ENCODE measurements at places on chromosomes 2 and 18. TPM values are rescaled to one million over a fixed set of nuclear protein-coding genes. Genes with fewer than 3 reads are reported as not detected.
A peak's percentile ranks its signal among the peaks of the same experiment; 100 is the strongest.

- H3K4me3 ChIP-seq = peak overlapping the region; percentile 28
- no peaks in the 10 kb centered on the region for H3K4me1 ChIP-seq
- DNase-seq = no peak
- no peaks in the 10 kb centered on the region for H3K36me3 ChIP-seq
- H3K27me3 ChIP-seq = peaks cover 60% of the 10 kb centered on the region
- H3K27ac ChIP-seq = no peak overlapping the region
These were observed 160.3 kb upstream of the SIX2 start for GRCh38 chr2:45169339-45170190.

- DNase-seq = peak; percentile 91
- H3K4me1 ChIP-seq = peaks cover 24% of the 10 kb centered on the region
- no peak overlapping the region for H3K4me3 ChIP-seq
- peak overlapping the region; percentile 77 for H3K27ac ChIP-seq
- no peaks in the 10 kb centered on the region for H3K36me3 ChIP-seq
- no peaks in the 10 kb centered on the region for H3K27me3 ChIP-seq
These were observed 36.4 kb upstream of the FOSL2 start for GRCh38 chr2:28356095-28356911.

DNA sequence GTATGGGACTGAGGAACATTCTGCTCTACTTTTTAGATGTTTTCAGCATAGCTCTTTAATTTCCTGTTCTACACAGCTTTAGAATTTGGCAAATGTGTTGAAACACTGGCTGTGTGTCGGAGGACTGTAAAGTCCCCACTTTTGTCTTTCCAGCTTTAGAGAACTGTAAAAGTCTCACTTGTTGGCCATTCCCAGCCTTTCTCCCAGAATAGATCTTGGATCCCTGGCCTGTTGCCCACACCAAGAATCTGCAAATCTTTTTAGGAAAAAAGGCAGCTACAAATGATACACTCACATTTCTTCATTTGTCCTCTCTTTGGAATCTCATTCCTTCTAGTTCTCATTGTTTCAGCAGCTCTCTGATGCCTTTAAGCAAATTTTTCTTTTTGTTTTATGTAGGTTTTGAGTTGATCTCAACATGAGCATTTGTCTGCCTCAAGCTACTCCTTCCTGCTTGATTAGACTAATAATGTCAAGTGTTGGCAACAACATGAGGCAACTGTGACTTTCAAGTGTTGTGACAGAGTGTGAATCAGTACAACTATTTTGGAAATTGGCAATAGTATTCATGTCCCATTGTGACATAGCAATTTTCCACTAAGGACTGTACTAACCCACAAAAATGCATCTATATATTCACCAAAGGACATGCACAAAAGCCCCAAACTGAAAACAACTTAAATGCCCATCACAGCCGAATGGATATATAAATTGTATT is 610.8 kb downstream of the EPHA4 start:
- H3K27ac ChIP-seq = no peak overlapping the region

SMYD1 gene
- not detected for total RNA-seq

GRCh38 chr2:162929571-162929970 is 91.0 kb upstream of the KCNH7 start:
- no peak for DNase-seq
- no peak overlapping the region for H3K4me3 ChIP-seq
- H3K36me3 ChIP-seq = no peaks in the 10 kb centered on the region

DNA sequence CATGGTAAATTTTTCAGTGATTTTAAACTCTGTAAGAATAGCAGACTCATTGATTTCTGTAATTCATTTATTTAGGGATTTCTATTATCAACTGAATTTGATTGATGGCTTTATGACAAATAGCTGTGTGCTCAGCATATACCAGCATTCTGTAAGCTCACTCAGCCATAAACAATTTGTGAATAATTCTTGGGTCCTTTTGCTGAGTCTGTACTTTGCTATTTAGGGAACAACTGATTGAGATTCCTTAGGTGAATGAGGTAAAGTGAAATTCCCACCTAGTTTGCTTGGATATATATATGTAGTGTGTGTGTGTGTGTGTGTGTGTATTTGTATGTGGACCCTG is 76.7 kb upstream of the CAVIN2 start:
- H3K27ac ChIP-seq = no peak overlapping the region
- H3K36me3 ChIP-seq = no peaks in the 10 kb centered on the region
- H3K4me1 ChIP-seq = peaks cover 7% of the 10 kb centered on the region
- DNase-seq = no peak

TIMM21 gene
- total RNA-seq = 41.9 TPM

- no peaks in the 10 kb centered on the region for H3K27me3 ChIP-seq
- DNase-seq = peak; percentile 25
- no peak overlapping the region for H3K27ac ChIP-seq
- no peaks in the 10 kb centered on the region for H3K36me3 ChIP-seq
- H3K4me1 ChIP-seq = peaks cover 6% of the 10 kb centered on the region
These were observed 4.0 kb upstream of the RAB17 start for GRCh38 chr2:237594514-237594871.

- no peak for DNase-seq
- H3K27ac ChIP-seq = no peak overlapping the region
- no peaks in the 10 kb centered on the region for H3K27me3 ChIP-seq
- H3K36me3 ChIP-seq = no peaks in the 10 kb centered on the region
- peaks cover 5% of the 10 kb centered on the region for H3K4me1 ChIP-seq
These were observed 21.3 kb downstream of the TMEM131 start for GRCh38 chr2:97974471-97974870.

- H3K36me3 ChIP-seq = peaks cover 65% of the 10 kb centered on the region
- H3K27ac ChIP-seq = no peak overlapping the region
- peak; percentile 70 for DNase-seq
- no peak overlapping the region for H3K4me3 ChIP-seq
- no peaks in the 10 kb centered on the region for H3K27me3 ChIP-seq
These were observed 11.2 kb downstream of the ZNF142 start for GRCh38 chr2:218648088-218648786.

- no peak overlapping the region for H3K4me3 ChIP-seq
- no peaks in the 10 kb centered on the region for H3K27me3 ChIP-seq
- H3K27ac ChIP-seq = no peak overlapping the region
- no peaks in the 10 kb centered on the region for H3K4me1 ChIP-seq
- no peak for DNase-seq
- no peaks in the 10 kb centered on the region for H3K36me3 ChIP-seq
These were observed 79.5 kb downstream of the LOXHD1 start for GRCh38 chr18:46577546-46577945.

DNA sequence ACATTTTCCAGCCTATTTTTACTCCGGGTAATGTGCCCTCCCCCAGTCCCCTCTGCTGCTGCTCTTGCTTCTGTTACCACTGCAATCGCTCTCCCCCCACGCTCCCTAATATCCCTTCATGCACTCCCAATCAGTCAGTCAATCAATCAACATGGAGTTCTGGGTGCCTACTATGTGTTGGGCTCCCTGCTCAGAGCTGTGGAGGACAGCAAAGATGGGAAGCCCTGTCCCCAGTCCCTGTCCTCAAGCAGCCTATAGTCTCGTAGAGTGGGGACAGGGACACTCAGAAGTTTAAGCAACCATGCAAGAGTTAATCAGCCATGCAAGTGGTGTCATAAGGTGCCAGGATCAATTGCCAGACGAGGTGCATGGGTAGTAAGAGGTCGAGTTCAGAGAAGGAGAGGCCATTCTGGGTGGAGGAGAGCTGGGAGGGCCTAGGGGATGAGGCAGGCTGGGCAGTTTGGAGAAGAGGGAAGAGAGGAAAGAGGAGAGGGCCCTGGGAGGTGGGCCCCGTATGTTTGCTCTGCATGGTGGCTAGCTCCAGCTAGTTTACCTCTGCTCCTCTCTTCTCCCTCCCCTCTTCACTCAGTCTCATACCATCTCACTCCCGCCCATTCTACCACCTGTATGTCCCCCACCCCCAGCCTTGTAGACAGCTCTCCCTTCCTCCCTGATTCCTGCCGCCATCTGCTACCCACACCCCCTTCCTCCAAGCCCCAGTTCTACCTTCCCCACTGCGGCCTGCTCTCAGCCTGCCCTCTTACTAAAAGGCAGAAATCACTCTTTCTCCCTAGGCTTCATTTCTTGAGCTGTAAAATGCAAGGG is 3.9 kb downstream of the ASIC4 start:
- peaks cover 21% of the 10 kb centered on the region for H3K4me1 ChIP-seq
- no peak overlapping the region for H3K27ac ChIP-seq
- no peak overlapping the region for H3K4me3 ChIP-seq
- no peak for DNase-seq
- no peaks in the 10 kb centered on the region for H3K36me3 ChIP-seq
- peaks cover 50% of the 10 kb centered on the region for H3K27me3 ChIP-seq

PROKR1 gene
- not detected for total RNA-seq

- H3K27me3 ChIP-seq = no peaks in the 10 kb centered on the region
- H3K36me3 ChIP-seq = no peaks in the 10 kb centered on the region
- no peak overlapping the region for H3K27ac ChIP-seq
- H3K4me3 ChIP-seq = no peak overlapping the region
- peak; percentile 19 for DNase-seq
These were observed 792.2 kb downstream of the SLC4A3 start for GRCh38 chr2:220419647-220420046.

HOXD4 gene
- total RNA-seq = not detected

GRCh38 chr2:37156071-37156856 is 516 bp downstream of the EIF2AK2 start:
- no peaks in the 10 kb centered on the region for H3K36me3 ChIP-seq
- H3K27ac ChIP-seq = peak overlapping the region; percentile 69
- DNase-seq = peak; percentile 42
- H3K4me1 ChIP-seq = peaks cover 5% of the 10 kb centered on the region
- no peaks in the 10 kb centered on the region for H3K27me3 ChIP-seq

- no peaks in the 10 kb centered on the region for H3K27me3 ChIP-seq
- H3K4me1 ChIP-seq = no peaks in the 10 kb centered on the region
- H3K27ac ChIP-seq = no peak overlapping the region
- no peak overlapping the region for H3K4me3 ChIP-seq
These were observed 31.4 kb downstream of the FECH start for GRCh38 chr18:57555134-57555533.

- no peak overlapping the region for H3K27ac ChIP-seq
- no peaks in the 10 kb centered on the region for H3K36me3 ChIP-seq
- no peaks in the 10 kb centered on the region for H3K27me3 ChIP-seq
- H3K4me3 ChIP-seq = no peak overlapping the region
- DNase-seq = peak; percentile 63
- no peaks in the 10 kb centered on the region for H3K4me1 ChIP-seq
These were observed 48.7 kb upstream of the NBEAL1 start for GRCh38 chr2:202965810-202966460.

GRCh38 chr18:56461151-56461550 is 177.2 kb downstream of the TXNL1 start:
- DNase-seq = no peak
- no peak overlapping the region for H3K4me3 ChIP-seq
- no peaks in the 10 kb centered on the region for H3K36me3 ChIP-seq
- no peaks in the 10 kb centered on the region for H3K4me1 ChIP-seq
- peaks cover 4% of the 10 kb centered on the region for H3K27me3 ChIP-seq

DNA sequence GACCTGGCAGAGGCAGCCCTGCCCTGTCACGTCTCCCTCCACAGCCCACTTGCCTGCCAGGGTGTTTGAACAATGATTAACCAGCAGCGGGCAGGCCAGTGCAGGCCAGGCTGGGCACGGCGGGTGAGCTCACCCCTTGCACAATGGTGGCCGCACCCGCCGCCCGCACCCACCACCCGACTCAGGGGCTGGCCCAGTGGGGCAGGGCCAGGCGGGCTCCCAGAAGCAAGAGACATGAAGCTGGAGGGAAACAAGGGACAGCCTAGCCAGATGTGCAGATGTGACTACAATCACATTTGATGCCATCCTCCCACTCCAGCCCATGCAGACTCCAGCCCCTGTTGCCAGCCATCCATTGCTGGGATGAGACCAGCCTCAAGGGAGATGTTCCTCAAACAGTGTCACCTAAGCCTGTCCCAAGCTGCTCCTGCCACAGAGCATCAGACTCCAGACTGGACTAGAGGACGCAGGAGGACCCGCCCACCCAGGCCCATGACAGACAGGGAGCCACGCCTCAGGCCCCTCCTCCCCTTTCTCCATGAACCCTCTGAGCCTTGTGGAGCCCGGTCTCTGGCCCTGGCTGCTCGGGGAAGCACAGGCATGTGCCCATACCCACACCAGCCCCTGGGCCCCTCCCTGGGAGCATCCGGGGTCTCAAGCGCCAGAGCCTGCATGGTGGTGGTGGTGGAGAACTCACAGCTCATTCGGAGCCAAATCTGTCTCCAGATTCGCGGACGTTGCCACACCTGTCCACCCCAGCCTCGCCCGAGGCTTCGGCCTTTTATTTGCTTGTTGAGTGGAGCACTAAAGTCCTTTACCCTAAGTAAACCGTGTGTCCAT is 45.0 kb downstream of the SDC1 start:
- H3K27me3 ChIP-seq = no peaks in the 10 kb centered on the region
- peaks cover 11% of the 10 kb centered on the region for H3K4me1 ChIP-seq
- DNase-seq = no peak
- H3K27ac ChIP-seq = no peak overlapping the region

- no peak for DNase-seq
- H3K27ac ChIP-seq = no peak overlapping the region
- no peaks in the 10 kb centered on the region for H3K27me3 ChIP-seq
- no peak overlapping the region for H3K4me3 ChIP-seq
- H3K36me3 ChIP-seq = no peaks in the 10 kb centered on the region
These were observed 66.7 kb upstream of the RTN4 start for GRCh38 chr2:55116966-55117365.

CPS1 gene
- 20.1 TPM for total RNA-seq

GRCh38 chr2:1964659-1965058 is 220.3 kb upstream of the PXDN start:
- no peaks in the 10 kb centered on the region for H3K36me3 ChIP-seq
- no peaks in the 10 kb centered on the region for H3K4me1 ChIP-seq
- H3K27me3 ChIP-seq = no peaks in the 10 kb centered on the region
- no peak overlapping the region for H3K27ac ChIP-seq

DNA sequence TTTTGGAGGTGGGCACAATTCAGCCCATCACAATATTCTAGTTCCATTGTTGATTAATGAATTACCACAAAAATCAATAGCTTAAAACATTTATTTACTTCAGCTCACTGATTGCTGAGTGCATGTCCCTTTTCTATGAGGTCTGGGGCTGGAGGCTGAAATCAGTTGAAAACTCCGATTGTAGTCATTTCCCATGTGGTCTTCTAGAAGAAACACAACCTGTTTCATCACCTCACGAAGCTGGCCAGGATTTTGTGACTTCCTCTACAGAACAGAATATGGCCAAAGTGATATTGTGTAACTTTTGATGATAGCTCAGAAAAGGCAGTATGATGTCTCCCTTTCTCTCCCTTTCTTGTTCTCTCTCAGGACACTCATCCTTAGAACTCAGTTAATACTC is 44.1 kb upstream of the CYRIA start:
- no peaks in the 10 kb centered on the region for H3K27me3 ChIP-seq
- no peaks in the 10 kb centered on the region for H3K36me3 ChIP-seq
